Lung (tissue), 17 donors: ENCODE measurements at places on chromosomes 11 and 22. TPM values are rescaled to one million over a fixed set of nuclear protein-coding genes. Genes with fewer than 3 reads are reported as not detected.

The CEP126 gene
- 8.5 TPM for total RNA-seq

The DDX25 gene
- total RNA-seq: 0.18 TPM

DNA sequence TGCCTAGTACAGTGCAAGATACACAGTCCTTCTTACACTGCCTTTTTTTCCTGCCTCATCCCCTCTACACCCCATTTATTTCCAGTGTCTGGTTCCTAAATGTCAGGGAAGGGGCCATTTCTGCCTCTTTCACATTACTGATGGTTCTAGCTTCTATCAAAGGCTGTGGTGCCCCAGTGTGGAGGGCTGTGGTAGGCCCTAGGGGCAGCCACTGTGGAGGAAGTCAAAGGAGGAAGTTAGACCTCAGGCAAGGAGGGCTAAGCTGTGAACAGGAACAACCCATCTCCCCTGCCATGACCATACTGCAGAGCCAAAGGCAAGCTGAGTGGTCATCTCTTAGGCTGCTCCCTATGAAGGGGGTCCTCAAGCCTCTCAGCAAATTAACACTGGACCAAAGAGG lies 81.9 kb upstream of the CRTAM start:
- DNase-seq: no peak
- H3K36me3 ChIP-seq: no peaks in the 10 kb centered on the region
- no peak overlapping the region for H3K27ac ChIP-seq
- no peaks in the 10 kb centered on the region for H3K27me3 ChIP-seq
- peaks cover 3% of the 10 kb centered on the region for H3K4me1 ChIP-seq
- H3K4me3 ChIP-seq: no peak overlapping the region

DNA sequence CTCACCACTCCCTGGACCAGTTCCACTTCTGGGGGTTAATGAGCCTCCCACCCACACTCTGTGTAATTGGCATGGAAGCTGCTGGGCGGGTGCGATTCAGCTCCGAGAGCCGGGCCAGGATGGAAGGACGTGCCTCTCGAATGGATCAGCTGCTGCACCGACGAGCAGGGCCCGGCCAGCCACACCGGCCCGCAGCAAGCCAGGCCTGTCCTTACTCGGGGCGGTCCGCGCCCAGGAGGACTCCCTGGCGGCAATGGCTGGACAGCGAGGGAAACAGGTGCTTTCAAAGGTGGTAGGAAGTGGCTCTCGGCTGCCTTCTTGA lies 4.3 kb upstream of the SHISAL1 start:
- no peaks in the 10 kb centered on the region for H3K27me3 ChIP-seq
- no peak overlapping the region for H3K27ac ChIP-seq
- no peaks in the 10 kb centered on the region for H3K4me1 ChIP-seq
- H3K4me3 ChIP-seq: no peak overlapping the region
- DNase-seq: no peak

DNA sequence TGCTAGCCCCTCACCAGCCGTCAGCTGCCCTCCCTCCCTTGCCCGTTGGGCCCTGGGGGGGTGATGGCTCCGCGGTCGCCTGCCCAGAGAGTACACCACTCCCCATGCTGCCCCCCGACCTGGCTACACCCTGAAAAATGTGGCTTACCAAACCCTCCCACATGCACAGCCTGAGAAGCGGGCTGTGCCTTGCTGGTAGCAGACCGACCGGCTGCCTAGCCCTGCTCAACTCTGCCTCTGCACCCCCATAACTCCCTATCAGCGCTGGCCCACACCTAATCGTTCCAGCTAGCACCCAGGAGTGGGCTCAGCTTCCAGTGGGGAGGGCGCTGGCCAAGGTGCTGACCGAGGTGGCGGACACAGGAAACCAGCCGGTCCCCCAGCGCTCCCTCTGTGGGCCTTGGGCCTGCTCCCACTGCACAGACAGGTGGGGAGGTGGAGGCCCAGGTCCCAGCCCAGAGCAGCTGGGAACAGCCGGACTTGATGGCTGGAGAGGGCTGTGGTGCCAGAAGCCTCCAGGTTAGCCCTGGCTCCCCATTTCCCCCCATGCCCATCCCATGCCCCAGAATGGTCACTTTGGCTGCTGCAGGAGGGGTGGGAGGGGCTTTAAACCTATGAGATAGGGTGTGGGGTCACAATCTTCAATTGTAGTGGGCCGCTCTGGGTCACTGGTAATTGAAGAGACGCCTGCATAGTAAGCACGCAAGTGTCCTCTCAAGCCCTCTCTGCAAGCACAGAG lies 32.1 kb upstream of the PRODH start:
- peak; percentile 70 for DNase-seq
- no peaks in the 10 kb centered on the region for H3K4me1 ChIP-seq
- H3K27ac ChIP-seq: no peak overlapping the region

DNA sequence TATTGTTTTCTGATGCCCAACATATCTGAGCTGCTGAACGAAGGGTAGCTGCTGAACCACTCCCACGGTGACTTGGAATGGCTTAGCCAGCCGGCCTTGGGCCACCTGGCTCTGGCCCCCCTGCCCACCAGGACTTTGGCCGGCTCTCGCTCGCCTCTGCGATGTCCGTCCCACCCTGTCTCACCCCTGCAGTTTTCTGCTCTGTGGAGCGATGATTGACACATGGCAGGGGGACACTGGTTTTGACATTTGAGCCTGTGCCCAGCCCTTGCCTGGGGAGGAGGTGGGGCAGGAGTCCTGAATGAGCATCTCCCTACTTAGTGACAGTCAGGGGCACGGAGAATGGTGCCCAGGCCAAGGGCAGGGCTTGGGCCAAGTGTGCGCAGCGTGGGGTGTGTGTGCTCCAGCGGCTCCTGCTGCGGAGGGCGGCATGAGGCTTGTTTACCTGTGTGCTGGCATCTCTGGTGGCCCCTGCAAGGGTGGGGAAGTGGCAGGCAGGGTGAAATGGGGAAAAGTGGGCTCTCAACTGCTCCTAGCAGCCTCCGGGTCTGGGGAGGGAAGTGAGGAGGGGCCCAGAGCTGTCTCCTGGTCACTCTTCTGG lies 15.7 kb upstream of the CDKN1C start:
- H3K4me3 ChIP-seq: no peak overlapping the region
- no peak overlapping the region for H3K27ac ChIP-seq
- H3K4me1 ChIP-seq: peaks cover 8% of the 10 kb centered on the region
- no peaks in the 10 kb centered on the region for H3K27me3 ChIP-seq
- H3K36me3 ChIP-seq: no peaks in the 10 kb centered on the region

- no peak overlapping the region for H3K27ac ChIP-seq
- no peaks in the 10 kb centered on the region for H3K36me3 ChIP-seq
- H3K4me1 ChIP-seq: peaks cover 1% of the 10 kb centered on the region
Measured at GRCh38 chr22:30718938-30719337, 24.3 kb downstream of the OSBP2 start.

GRCh38 chr11:27425814-27426213 lies 46.8 kb downstream of the LGR4 start:
- peaks cover 19% of the 10 kb centered on the region for H3K4me1 ChIP-seq
- no peak overlapping the region for H3K27ac ChIP-seq
- no peaks in the 10 kb centered on the region for H3K27me3 ChIP-seq
- H3K36me3 ChIP-seq: no peaks in the 10 kb centered on the region
- no peak for DNase-seq
